ENCODE measurements at places on chromosomes 6 and 20.
A peak's percentile ranks its signal among the peaks of the same experiment; 100 is the strongest.

- DNase-seq: no peak
Measured at GRCh38 chr6:150959166-150959565, 93.7 kb downstream of the MTHFD1L start.

- DNase-seq: no peak
Measured at GRCh38 chr6:140907235-140907634, 1225.5 kb upstream of the GJE1 start.

DNA sequence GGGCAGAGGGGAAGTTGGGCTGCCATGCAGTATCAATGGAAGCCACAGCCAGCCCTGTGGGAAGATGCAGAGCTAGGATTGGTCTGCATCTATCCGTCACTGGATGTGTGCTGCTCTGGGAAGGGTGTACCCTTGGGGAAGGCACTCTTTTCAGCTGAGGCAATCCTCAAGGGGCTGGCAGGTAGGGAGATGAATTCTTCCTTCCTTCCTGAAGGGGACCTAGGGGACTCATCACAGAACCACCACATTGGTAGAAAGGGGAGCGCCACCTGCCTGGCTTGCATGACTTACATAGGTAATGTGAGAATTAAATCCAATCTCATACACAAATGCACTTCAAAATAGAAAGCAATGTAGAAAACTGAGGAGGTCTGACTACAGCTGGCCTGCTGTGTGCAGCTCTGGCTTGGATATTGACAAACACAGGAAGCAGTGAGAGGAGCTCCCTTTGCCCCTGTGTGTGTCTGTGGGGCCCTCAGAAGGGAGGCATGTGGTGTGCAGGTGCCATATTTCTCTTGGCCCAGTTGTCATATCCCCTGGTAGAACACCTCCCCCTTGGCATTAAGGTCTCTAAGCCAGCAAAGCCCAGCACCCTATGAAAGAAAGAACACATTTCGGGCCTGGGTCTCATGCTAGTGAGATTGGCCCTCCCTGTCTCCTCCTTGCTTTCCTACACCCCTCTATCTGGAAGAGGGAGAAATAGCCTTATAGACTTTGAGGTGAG, 260.3 kb upstream of the MOCS1 start:
- DNase-seq: no peak

DNA sequence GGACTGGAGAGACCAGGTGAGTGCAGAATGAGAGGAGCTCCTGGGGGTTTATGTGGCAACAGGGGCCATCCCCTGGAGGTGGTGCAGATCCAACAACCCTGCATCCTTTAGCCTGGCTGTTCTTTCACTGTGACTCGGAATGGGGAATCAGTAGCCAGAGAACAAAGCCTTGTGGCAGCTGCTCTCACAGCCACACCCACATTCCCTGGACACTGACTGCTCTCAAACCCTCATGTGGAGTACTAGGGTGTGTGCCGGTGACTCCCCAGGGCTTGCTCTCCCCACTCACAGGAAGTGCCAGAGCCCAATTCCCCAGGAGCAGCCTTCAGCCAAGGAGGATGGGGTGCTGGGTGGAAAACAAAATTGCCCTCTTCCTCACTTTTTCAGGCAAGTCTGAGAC, 30.2 kb upstream of the GGTLC1 start:
- no peak for DNase-seq

DNA sequence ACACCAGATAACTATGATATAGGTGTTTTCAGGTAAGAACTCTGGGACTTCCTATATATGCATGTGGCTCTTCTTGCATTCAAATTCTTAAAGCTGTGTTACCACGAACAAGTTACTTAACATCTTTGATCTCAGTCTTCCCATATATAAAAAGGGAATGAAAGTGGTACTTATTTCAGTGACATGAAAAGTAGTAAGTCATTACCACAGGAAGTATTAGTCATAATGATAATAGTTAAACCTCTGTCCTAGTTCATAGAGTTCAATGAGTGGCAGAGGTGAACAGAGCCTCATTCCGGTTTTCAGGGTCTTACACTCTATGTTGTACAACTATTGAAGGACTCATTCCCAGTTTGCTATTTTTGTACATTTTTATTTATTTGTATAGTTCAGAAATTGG, 237.0 kb downstream of the NKAIN2 start:
- DNase-seq: no peak

DNA sequence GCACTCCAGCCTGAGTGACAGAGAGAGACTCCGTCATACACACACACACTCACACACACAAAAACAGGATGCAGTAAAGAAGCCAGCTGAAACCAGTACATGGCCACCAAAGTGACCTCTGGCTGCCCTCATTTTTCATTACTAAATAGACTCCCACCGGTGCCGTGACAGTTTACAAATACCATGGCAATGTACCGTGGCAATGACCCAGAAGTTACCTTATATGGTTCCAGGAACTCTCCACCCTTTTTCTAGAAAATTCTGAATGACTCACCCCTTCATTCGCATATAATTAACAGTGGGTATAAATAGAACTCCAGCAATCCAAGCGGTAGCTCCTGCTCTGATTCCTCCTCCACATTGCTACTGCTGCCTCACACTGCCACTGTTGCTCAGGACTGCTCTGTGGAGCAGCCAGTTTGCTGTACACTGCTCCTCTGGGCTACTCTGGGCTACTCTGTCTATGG, 57.7 kb downstream of the SNX5 start:
- DNase-seq: no peak

GRCh38 chr6:138086573-138087196, 20.5 kb downstream of the PERP start:
- peak; percentile 30 for DNase-seq

GRCh38 chr6:22829070-22829469, 259.7 kb downstream of the HDGFL1 start:
- no peak for DNase-seq

GRCh38 chr6:36873115-36873514, 1.5 kb downstream of the PPIL1 start:
- no peak for DNase-seq

DNA sequence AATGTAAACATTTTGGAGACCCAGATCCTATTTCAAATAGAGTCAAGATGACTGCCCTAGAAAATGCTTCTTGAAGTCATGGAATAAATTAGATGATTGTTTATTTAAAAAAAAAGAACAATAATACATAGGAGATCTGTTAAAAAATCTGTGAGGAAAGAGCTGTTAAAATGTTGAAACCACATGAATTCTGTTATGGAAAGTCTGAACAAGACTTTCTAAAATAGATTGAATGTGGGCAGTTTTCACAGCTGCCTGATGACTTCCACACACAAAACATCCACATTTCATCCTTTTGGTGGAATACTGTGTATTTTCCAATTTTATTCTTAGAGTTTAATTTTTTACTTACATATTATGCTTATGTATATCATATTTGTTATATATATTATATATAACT, 186.1 kb downstream of the LAMA2 start:
- DNase-seq: no peak

- no peak for DNase-seq
Measured at GRCh38 chr6:73631849-73632248, 21.9 kb downstream of the SLC17A5 start.

DNA sequence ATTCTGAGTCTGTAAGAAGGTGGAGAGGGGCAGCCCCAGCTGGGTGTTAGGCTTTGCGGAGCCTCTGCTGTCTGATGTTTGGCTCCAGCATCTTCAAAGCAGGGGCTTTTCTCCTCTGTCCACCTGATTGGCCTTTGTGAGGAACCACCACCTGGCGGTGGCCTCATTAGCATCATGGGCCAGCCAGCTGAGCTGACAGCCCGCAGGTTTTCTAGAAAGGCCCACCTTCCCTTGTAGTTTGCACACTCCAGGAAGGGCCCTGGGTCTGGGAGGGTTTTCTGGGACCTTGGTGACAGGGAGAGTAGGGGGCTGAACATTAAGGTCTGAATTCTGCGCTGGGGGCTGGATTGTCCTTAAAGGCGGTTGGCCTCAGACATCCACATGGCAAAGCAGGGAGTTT, 11.6 kb downstream of the IGF2R start:
- DNase-seq: no peak

GRCh38 chr20:48335308-48336050, 492.3 kb downstream of the PREX1 start:
- DNase-seq: no peak

GRCh38 chr6:105136431-105137350, 43.1 kb downstream of the POPDC3 start:
- DNase-seq: peak; percentile 58

GRCh38 chr6:100447081-100447899, 17.4 kb downstream of the SIM1 start:
- DNase-seq: no peak

GRCh38 chr20:22962567-22963439, 72.3 kb upstream of the SSTR4 start:
- DNase-seq: no peak

GRCh38 chr6:6858533-6858982, 249.2 kb upstream of the RREB1 start:
- no peak for DNase-seq

DNA sequence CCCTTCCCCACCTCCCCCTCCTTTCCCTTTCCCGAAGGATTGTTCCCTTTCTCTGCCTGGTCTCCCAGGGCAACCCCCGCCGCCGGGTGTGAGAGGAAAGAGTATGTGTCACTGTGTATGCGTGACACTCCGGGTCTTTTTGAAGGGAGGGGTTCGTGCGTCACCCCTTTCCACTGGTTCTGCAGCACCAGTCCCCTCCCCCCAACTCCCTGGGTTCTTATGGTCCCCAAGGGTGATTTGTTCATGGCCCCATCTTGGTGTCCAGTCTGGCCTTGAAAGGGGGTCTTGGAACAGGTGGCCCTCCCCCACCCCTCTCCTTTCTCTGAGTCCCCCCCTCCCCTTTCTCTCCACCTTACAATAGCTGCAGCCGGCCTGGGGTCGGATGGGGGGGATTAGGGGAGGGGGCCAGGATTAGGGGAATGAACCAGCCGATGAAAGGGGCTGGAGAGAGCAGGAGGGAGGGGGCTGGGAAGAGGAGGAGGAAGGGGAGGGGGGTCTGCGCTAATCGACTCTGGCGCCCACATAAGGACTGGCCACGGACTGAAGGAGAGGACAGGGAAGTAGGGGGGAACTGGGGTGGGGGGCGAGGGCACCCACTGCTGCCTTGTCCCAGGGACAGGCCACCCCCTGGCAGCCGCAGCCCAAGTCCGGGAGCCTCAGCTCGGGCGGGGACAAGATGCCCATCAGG, 1.3 kb upstream of the RING1 start:
- DNase-seq: no peak

DNA sequence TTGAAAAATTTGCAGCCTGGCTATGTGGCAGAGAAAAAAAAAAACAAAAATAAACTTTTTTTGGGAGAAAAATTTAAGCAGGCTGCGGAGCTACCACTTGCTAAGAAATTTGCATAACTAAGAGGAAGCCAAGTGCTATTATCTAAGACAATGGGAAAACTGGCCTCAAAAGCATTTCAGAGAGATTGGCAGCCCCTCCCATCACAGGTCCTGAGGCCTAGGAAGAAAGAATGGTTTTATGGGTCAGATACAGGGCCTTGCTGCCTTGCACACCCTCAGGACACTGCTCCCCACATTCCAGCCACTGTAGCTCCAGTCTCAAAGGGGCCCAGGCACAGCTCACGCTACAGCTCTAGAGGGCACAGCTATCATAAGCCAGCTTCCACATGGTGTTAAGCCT, 777.9 kb downstream of the TENT5A start:
- no peak for DNase-seq

GRCh38 chr6:135858931-135859330, 7.4 kb downstream of the PDE7B start:
- no peak for DNase-seq

DNA sequence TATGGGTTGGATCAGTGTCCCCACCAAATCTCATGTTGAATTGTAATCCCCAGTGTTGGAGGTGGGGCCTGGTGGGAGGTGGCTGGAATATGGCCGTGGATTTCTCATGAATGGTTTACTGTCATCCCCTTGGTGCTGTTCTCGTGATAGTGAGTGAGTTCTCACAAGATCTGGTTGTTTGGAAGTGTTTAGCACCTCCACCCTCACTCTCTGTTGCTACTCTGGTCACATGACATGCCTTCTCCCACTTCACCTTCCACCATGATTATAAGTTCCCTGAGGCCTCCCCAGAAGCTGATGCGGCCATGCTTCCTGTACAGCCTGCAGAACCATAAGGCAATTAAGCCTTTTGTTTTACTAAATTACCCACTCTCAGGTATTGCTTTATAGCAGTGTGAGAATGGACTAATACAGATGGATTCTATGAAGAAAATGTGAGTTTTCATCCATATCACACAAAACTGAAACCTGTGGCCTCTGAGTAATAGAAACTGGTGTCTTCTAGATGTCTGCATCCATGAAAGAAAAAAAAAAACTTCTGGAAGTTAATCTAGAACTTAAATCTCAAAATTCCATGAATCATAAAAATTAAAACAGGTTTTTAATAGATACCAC, 39.3 kb downstream of the MBOAT1 start:
- DNase-seq: no peak

DNA sequence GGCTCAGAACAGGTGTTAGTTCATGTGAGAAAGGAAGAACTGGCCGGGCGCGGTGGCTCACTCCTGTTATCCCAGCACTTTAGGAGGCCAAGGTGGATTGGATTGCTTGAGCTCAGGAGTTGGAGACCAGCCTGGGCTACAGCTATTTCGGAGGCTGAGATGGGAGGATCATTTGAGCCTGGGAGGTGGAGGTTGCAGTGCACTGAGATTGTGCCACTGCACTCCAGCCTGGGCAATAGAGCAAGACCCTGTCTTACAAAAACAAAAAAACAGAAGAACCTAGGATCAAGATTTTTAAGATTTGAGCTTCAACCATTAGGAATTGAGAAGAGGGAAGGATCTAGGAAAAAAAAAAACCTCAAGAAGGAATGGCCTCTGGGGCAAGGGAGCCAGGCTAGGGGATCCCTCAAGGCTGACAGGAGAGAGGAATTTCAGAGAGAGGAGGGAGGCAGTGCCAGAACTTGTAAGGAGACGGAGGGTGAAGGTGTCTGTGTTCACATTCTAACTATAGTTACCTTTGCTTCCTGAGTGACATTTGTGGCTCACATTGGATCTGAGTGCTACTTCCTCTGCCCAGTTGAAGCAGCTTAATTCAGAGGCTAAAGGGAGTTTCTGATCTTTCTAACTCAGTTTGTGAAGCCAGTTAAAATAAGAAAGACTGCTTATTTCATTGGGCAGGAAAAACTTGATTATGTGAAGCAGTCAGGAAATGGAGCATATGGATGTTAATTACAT, 26.1 kb downstream of the CHMP4B start:
- DNase-seq: no peak

GRCh38 chr20:4342609-4343008, 327.3 kb upstream of the RNF24 start:
- DNase-seq: no peak

- no peak for DNase-seq
Measured at GRCh38 chr6:36355819-36356218, 19.1 kb upstream of the BNIP5 start.

- DNase-seq: no peak
Measured at GRCh38 chr6:122143813-122144601, 255.4 kb upstream of the HSF2 start.
